ENCODE measurements at places on chromosomes 11 and 22.

DNA sequence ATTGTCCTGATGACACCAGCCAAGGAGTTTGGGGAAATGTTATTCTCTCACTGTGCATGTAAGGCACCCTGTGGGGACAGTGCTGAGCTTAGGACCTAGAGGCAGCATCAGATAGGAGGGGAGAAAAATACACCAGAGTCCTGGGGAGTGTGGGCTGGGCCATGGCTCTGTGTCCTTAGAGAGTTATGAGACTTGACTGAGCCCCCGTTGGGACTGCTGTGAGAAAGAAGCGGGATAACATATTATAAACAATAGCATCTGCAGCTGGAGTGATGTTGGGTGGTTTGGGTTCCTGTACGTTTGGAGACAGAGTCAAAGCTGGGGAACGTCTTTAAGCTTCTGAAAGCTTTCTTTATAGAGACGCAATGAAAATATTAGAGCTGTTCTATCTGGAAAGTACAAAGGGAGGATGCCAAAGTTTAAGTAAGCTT, 90.9 kb upstream of the CRTAM start:
- no peak for DNase-seq

DNA sequence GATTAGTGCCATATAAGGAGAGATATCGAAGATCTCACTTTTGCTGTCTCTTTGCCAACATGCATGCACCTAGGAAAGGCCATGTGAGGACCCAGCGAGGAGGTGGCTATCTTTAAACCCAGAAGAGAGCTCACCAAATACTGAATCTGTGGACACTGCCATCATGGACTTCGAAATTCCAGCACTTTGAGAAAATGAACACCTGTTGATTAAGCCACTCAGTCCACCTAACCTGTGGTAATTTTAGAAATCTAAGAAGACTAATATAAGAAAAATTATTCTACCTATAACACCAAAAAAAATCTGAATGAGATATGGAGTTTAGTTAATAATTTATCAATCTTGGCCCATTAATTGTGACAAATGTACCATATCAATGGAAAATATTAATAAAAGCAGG, 193.6 kb upstream of the CARD18 start:
- no peak for DNase-seq

DNA sequence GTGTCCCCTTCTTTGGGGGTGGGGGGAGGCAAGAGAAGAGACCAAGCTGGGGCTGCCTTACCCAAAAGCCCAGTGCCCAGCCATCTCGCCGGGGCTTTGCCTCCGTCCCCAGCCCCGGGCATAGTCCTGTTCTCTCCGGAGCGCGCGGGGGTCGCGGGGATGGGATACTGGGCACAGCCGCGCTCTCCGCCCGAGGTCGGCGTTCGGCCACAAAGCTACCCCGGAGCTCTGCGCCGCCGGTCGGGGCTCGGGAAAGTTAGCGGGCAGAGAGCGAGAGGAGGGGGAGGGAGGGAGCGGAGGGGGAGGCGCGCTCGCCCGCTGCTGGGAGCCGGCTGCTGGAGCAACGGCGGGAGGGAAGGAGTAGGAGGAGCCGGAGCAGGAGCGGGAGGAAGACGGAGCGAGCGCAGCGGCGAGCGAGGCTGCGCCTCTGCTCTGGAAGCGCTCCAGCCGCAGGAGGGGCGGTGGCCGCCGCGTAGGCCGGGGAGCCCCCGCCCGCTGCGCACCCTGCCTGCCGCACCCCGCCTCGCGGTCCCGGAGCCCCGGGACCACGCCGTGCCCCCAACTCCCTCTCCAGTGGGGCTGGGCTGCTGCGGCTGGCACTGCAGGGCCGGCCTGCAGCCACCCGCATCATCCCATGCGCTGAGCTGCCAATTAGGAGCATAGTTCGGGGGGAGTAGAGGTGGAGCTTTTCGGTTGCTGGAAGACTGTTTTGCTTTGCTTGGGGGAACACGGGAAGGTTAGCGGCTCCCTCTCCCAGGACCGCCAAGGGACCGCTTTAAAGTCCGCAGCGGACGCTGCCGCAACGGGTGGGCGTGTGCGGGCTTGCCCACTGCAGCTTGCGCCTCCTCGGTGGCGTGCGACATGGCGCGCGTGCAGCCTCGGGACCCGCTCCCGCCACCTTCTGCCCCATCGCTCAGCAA, at the start of gene SCN4B:
TSS of gene SCN4B (minus strand) at position 272 of the 920 bp plus-strand sequence. CDS start at position 122, 150 bp downstream.
- peak; percentile 85 for DNase-seq

- no peak for DNase-seq
Observed at GRCh38 chr22:45292731-45293442, 8.1 kb downstream of the UPK3A start.

GRCh38 chr22:19728271-19728670, 4.9 kb downstream of the GP1BB start:
- DNase-seq: no peak

DNA sequence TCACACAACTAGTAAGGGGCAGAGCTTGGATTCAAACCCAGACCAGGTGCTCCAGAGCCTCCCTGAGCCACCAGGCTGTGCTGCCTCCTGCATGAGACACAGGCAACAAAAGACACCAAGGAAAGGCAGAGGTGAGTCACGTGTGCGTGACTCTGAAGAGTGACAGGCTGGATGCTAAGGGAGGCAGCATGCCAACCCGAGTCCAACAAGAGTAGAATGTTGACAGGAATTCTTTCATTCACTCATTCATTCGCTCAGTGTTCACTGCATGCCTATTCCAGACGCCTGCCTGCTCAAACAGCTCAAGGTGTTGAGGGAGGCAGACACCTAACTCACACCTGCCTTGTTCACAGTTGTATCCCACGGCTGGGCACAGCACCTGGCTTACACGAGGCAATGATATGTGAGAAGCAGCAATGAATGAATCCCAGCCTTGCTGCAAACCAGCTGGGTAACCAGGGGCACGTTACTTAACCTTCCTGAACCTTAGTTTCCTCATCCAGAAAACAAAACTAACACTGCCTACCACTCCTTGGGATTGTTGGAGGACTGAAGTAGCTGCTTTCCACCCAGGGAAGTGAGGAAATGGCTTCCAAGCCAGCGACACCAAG, 73.8 kb upstream of the ARFGAP3 start:
- no peak for DNase-seq

GRCh38 chr11:6681505-6681904, 1.6 kb downstream of the MRPL17 start:
- no peak for DNase-seq

- DNase-seq: no peak
Observed at GRCh38 chr11:125082611-125083311, 19.7 kb downstream of the SLC37A2 start.

- no peak for DNase-seq
Observed at GRCh38 chr11:96204721-96205459, 138.1 kb downstream of the MAML2 start.

GRCh38 chr11:92682952-92683351, 286.5 kb upstream of the MTNR1B start:
- no peak for DNase-seq

- DNase-seq: no peak
Observed at GRCh38 chr11:60944490-60945294, 7.3 kb downstream of the SLC15A3 start.

GRCh38 chr11:787084-787675, 2.7 kb downstream of the CEND1 start:
- DNase-seq: no peak

DNA sequence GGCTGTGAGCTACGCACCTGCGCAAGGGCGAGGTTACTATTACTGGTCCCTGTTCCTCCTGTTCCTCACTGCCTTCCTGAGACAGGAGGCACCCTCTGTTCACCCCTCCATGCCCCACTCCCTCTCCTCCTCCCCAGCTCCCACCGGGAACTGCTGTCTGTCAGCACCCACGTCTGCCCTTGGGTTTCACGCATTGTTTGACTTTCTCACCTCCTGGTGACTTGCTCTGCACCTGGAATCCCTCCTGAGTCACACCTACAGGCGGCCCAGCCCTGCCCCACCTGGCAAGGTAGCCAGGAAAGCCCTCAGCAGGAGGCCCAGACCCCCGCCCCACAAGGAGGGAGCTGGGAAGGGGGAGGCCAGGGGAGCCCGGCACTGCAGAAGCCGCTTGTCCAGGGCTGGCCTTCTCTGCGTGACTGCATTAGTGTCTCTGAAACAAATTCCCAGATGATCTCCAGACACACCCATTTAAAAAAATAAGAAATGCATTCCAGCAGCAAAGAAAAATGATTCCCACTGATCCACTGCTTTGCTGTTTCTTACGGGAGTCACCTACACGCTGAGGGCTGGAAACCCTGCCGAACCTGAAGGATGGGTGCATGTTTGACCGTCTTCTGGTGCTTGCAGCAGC, 86.4 kb downstream of the CELSR1 start:
- DNase-seq: no peak

DNA sequence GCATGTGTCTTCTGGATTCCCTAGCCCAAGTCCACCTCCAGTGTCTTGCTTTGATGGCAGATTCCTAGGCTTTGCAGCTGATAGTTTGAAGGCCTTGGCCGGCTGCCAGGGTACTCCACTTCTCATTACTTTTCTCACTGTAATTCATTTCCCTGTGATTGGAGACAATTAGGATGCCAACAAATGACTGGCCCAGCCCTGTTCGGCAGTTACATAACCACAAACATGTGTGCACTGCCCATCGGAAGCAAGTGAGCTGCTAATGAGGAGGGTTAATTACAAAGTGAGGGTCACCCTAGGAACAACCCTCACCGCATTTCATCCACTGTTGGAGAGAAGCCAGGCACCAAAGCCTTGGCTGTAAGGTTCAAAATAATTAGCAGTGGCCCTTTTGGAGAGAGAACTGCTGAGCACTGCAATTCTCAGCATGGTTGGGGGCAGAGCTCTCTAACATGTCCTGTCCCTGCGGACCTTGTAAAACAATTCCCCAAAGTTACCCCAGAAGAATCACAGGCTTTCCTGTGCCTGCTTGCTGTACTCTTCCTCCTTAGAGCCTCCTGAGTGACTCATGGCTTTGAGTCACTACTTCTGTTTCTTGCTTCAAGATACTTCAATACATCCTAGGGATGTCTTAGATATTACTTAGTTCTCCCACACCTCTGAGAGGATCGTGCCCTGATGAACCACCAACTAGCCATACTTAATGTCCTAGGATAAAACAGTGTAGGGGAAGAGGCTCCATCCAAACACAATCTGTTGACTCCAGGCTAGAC, 109.7 kb upstream of the GALNT18 start:
- DNase-seq: peak; percentile 23

- no peak for DNase-seq
Observed at GRCh38 chr11:25734591-25735211, 597.2 kb upstream of the ANO3 start.

GRCh38 chr22:49425356-49425755, 402.3 kb downstream of the BRD1 start:
- DNase-seq: peak; percentile 12

GRCh38 chr11:34614344-34615104, 6.4 kb upstream of the EHF start:
- no peak for DNase-seq

GRCh38 chr11:110373051-110373702, 56.6 kb upstream of the FDX1 start:
- DNase-seq: no peak

DNA sequence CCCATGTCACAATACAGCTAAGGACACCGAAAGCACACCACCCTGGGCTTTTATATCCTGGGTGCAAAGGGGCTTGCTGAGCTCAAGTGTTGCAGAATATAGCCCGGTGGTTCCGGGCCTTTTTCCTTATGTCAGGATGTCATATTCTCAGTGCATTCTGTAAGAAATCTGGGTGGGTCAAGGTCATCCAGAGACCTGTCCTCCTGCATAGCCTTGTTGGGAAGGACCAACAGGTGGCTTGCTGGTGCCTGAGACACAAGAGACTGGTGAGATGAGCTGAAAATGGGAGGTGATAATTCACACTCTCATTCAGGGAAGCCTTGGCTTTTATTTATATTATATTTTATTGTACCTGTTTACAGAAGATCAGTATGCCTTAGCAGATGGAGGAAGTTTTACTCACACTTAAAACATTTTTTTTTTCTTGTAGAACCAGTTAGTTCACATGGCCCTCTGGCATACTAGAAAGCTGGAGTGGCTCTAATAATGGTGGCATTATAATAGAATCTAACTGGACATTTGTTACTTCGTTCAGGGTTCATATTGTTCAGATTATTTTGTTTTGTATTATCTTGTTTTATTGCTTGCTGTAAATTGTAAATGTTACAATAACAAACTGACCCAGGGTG, 14.6 kb upstream of the TMEM123 start:
- no peak for DNase-seq

GRCh38 chr11:77580712-77581337, 8.9 kb upstream of the AQP11 start:
- no peak for DNase-seq

DNA sequence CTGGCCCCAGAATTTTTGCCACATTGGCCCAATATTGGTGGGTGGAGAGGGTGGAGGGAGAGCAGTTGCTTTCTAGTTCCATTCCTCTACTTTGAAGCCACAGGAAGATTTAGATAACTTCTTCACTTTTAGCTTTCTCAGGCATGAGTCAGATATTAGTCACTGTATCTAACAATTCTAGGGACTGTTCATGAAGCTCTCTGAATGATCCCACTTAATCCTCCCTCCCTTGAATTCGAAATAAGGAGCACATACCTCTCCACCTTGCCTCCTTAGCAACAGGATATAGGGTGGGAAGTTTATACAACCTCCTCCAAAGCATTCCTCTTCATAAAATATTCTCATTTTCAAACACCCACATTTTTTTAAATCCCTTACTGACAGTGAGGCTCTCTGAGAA, 13.5 kb downstream of the FSHB start:
- DNase-seq: no peak
